Endothelial cell of umbilical vein (primary cell): ENCODE measurements at places on chromosomes 2 and 18. TPM values are rescaled to one million over a fixed set of nuclear protein-coding genes. Genes with fewer than 3 reads are reported as not detected.

- H3K36me3 ChIP-seq = no peaks in the 10 kb centered on the region
- H3K4me1 ChIP-seq = no peaks in the 10 kb centered on the region
- H3K27ac ChIP-seq = no peak overlapping the region
Observed at GRCh38 chr18:62918361-62918760, 203.0 kb downstream of the PHLPP1 start.

DNA sequence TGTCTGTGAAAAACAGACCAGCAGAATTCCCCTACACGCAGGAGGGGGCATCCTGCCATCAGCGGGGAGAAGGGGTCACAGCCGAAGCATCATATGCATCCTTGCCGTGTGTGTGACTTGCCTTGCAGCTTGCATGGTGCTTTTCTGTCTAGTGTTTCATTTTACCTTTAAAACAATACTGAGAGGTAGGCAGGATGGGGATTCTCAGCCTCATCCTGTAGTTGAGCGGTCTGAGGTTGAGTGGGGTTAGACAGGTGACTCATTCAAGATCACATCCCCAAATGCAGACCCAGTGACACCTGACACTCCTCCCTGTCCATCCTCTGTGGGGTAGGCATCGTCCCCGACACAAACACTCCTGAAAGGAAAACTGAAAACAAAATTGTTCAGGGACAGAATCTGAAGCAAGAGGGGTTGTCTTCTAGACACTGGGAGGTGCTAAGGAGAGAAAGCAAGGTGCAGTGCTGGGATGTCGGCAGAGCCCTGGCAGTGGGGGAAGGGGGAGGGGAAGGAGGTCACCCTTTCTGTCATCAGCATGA, 7.9 kb downstream of the ARL4C start:
- no peaks in the 10 kb centered on the region for H3K27me3 ChIP-seq
- DNase-seq = no peak
- H3K36me3 ChIP-seq = no peaks in the 10 kb centered on the region
- H3K27ac ChIP-seq = no peak overlapping the region
- H3K4me1 ChIP-seq = no peaks in the 10 kb centered on the region

DNA sequence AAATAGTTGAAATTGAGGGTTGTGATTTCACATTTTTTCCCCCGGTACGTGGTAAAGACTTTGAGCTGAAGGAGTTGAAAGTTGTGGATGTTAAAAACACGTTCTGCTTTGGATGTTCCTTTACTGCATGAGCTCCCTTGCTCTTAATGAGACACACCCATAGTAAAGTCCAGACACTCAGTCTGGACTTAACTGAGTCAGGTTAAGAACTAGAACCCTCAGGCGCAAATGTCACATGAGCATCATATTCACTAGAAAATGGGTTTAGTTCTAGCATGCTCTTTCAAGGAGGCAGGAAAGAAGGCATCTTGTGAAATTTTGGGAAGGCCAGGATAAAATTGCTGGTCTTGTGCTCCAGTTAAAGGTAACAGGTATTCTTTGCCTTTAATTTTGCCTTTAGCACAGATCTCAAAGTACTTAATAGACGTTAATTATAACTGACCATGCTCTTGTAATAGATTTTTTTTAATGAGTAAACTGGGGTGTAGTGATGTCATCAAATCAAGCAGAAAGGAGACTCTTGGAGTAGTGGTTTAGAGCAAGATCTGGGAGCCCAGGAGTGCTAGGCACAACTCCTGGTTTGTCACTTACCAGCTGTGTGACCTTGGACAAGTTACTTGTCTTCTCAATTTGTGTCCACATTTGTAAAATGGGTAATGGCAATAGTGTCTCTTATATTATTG, 20.6 kb downstream of the ITGA6 start:
- H3K27ac ChIP-seq = no peak overlapping the region
- peaks cover 11% of the 10 kb centered on the region for H3K4me1 ChIP-seq
- no peaks in the 10 kb centered on the region for H3K27me3 ChIP-seq

DNA sequence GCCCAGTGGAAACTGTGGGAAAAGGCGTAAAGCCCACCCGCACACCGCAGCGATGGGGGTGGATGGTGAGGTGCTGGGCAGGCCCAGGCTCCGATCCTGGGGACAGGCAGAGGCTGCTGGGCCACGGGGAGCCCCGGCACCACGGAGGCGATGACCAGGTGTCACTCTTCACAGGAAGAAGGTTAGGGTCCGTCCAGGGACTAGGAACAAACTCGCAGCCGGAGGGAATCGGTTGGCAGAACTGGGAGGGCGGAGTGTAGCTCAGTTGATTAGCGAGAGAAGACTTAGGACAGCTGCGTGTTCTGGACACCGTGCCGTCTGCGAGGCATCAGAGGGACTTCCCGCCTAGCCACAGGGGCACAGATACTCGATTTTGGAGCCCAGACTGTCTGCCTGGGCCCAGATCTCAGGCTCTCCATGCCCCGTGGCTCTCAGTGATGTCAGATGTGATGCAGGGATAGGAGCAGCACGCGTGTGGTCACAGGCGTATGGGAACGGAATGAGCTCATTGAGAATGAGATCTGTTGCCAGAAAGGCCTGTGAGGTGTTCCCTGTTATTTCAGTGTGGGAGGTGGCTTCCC, 16.1 kb upstream of the ALLC start:
- no peak overlapping the region for H3K27ac ChIP-seq
- no peaks in the 10 kb centered on the region for H3K4me1 ChIP-seq
- no peaks in the 10 kb centered on the region for H3K36me3 ChIP-seq
- no peak overlapping the region for H3K4me3 ChIP-seq
- no peak for DNase-seq

The PLCL1 gene
- total RNA-seq = 3.4 and 5.1 TPM in 2 replicates

The ALPI gene
- total RNA-seq = not detected in 2 replicates

The ERFE gene
- total RNA-seq = 0.46 and 1.2 TPM in 2 replicates

The C1D gene
- total RNA-seq = 11.1 and 11.4 TPM in 2 replicates
